ENCODE measurements at places on chromosomes 11 and 22. TPM values are rescaled to one million over a fixed set of nuclear protein-coding genes. Genes with fewer than 3 reads are reported as not detected.

Gene SMCO4
- 22.2 TPM for total RNA-seq

Gene STT3A
- total RNA-seq: 135 TPM

Gene CARD10
- total RNA-seq: 18.8 TPM

Gene IGLL1
- total RNA-seq: not detected

Gene NOX4
- 6.7 TPM for total RNA-seq

Gene LRRC32
- 222 TPM for total RNA-seq

DNA sequence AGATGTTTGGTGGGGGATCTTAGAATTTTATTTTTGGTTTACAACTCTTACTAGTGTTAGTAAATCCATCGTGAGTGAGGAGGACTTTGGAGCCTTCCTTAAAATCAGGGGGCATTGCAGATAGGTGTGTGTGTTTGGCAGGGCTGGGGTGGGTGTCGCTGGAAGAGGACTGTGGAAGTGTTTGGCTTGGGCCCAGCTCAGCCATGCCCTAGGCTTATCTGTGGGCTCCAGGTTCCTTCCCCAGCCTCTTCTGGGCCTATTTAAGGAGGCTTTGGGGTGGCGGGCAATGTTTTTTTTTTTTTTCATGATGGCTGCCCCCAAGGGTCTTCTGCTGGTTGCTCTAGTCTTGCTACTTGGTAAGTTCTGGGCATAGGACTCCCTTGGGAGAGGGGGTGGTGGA is 22.1 kb downstream of the MTFP1 start:
- no peak for DNase-seq

- DNase-seq: no peak
These were observed 5.5 kb downstream of the SEPTIN3 start for GRCh38 chr22:41974691-41975290.

GRCh38 chr11:35414311-35414710 is 5.0 kb downstream of the SLC1A2 start:
- no peak for DNase-seq

GRCh38 chr11:61685617-61685967 is 5.4 kb downstream of the DAGLA start:
- DNase-seq: no peak

DNA sequence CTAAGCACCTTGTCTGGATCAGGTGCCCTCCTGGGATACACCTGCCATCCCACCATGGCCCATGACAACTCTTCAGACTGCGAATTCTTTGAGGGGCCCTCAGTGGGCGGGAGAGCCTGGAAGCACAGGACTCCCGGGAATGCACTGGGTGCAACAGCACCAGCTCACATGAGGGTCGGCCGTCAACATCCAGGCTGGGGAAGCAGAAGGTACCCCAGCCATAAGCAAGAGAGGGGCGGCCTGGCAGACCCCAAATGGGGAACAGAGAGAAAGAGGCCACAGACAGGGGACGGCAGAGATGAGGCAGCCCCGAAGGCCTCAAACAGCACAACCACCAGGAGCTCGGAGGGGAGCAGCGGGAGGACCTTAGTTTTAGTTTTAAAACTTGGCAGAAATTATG is 94.4 kb downstream of the PHF21B start:
- no peak for DNase-seq

- no peak for DNase-seq
These were observed 256.9 kb upstream of the POU2AF2 start for GRCh38 chr11:110988671-110989070.

DNA sequence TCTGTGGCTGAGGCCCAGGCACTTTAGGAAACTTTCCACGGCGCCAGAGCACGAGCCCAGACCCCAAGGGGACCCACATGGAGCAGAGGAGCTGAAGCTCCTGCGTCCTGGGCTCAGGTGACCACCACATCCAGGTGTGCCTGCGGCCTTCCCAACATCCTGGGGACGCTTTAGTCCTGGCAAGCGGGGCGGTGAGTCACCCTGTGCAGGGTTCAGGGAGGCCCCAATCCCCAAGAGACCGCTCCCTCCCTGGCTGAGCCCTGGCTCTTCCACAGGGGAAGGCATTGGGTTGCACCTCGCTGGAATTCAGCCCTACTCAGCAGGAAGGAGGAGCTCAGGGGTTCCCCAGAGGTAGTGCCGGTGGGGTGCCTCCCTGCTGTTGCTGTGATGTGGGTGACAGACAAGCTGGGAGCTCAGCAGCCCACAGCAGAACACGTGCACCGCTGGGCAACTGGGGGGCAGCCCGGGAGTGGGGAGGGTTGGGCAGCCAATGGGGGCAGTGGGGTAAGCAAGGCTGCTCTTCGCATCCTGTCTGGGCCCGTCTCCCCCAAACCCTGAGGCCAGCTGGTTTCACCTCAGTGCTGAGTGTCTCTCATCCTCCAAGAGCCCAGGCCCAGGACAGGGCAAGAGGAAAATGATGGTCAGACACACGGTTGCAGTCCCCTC is 802.8 kb downstream of the BRD1 start:
- DNase-seq: no peak

DNA sequence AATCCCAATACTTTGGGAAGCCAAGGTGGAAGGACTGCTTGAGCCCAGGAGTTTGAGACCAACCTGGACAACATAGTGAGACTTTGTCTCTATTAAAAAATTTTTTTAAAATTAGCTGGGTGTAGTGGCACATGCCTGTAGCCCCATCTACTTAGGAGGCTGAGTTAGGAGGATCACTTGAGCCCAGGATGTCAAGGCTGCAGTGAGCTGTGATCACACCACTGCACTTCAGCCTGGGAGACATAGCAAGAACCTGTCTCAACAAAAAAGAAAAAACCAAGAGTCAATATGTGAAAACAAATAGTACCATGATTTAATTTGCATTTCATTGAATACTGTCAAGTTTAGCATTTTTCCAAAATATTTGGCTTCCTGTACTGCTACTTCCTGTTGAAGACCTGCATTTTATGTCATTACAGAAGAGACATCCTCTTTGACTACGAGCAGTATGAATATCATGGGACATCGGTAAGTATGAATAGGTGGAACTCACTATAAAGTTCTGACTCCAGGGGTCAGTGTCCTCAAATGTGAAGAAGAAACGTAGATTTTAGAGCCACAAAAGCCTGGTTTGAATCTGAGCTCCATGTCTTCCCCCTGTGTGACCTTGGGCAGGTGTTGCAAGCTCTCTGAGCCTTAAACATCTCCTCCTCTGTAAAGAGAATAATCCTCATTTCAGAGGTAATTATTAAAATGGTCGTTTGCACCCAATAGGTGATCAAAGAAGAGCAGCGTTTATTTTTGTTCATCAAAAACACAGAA is 16.0 kb downstream of the CDC45 start:
- no peak for DNase-seq

DNA sequence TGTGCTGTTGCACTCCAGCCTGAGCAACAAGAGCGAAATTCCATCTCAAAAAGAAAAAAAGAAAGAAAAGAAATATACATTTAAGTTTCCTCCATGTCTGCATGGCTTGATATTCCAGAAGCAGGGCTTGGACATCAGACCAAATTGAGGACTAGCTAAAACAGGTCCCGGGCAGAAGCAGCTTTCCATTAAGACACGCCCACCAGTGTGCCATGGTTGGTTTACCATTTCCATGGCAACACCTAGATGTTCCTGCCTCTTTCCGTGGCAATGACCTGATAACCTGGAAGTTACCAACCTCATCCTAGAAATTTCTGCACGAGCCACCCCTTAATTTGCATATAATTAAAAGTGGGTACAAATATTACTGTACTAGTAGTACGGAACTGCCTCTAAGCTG is 111.3 kb downstream of the NAT10 start:
- DNase-seq: no peak

DNA sequence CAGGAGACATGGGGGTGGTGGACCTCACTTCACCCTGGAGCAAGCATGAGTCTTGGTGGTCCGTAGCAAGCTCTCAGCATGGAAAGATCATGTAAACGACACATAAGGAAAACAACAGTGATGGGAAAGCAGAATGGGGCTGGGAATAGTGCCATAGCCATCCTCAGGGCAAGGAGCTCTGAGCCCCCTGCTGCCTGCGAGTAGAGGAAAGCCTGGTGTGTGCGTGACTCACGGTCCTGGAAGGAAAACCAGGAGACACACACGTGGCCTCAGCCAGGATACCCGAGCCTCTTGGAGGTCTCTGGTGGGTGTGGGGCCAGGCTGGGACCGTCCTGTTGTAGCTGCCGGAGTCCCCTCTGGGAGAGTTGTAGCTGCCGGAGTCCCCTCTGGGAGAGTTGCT is 12.4 kb downstream of the SHANK3 start:
- no peak for DNase-seq

DNA sequence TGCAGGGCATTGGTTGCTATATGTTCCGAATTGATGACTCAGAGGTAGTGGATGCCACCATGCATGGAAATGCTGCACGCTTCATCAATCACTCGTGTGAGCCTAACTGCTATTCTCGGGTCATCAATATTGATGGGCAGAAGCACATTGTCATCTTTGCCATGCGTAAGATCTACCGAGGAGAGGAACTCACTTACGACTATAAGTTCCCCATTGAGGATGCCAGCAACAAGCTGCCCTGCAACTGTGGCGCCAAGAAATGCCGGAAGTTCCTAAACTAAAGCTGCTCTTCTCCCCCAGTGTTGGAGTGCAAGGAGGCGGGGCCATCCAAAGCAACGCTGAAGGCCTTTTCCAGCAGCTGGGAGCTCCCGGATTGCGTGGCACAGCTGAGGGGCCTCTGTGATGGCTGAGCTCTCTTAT is 5.4 kb upstream of the TTC36 start:
- DNase-seq: no peak

DNA sequence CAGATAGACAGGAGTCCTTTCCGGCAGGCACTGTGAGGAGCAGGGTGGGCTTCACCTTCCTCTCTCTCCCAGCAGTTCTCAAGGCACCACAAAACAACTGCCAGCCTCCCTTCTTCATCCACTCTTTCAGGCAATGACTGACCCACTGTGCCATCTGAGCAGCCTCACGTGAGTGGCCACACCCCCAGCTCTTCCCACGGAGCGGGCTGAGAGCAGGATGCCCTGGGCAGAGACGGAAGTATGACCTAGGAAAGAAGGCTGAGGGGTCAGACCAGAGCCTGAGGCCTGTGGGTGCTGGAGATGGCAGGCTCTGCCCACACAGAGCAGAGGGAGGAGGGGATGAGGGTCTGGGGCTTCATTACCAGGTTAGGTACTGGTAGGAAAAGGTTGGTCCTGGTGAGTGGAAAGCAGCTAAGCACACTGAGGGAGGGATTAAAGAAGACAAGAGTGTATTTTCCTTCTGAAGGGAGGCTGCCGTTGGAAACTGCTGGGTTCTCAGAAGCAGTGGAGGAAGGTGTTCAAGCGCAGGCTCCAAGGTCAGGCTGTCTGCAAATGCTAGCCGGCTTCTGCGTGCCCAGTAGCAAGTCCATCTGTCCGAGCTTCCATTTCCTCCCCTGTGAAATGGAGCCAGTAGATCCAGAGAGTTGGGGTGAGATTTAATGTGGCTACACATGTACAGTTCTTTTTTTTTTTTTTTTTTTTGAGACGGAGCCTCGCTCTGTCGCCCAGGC is 4.6 kb downstream of the NLRP6 start:
- no peak for DNase-seq

GRCh38 chr11:33128739-33129138 is 32.5 kb downstream of the CSTF3 start:
- DNase-seq: no peak

DNA sequence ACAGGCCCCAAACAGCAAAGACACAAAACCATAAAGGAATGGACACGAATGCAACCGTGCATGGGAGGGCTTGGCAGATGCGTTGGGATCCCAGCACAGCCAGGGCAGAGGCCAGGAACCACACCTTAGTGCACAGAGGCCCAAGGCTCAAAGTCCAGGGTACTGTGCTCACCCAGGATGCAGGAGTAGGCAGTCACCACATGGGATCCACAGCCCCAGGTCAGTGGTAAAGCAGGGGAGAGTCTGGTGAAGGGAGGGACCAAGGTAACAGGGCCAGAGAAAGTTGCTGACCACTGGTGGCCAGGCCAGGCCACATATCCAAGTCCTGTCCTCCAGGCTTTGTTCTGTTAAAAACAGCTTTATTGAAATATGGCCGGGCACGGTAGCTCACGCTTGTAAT is 6.5 kb upstream of the CERK start:
- DNase-seq: no peak

- DNase-seq: no peak
These were observed 5.6 kb downstream of the DUSP8 start for GRCh38 chr11:1566381-1567051.

GRCh38 chr11:119258983-119259382 is 52.8 kb downstream of the CBL start:
- DNase-seq: no peak

DNA sequence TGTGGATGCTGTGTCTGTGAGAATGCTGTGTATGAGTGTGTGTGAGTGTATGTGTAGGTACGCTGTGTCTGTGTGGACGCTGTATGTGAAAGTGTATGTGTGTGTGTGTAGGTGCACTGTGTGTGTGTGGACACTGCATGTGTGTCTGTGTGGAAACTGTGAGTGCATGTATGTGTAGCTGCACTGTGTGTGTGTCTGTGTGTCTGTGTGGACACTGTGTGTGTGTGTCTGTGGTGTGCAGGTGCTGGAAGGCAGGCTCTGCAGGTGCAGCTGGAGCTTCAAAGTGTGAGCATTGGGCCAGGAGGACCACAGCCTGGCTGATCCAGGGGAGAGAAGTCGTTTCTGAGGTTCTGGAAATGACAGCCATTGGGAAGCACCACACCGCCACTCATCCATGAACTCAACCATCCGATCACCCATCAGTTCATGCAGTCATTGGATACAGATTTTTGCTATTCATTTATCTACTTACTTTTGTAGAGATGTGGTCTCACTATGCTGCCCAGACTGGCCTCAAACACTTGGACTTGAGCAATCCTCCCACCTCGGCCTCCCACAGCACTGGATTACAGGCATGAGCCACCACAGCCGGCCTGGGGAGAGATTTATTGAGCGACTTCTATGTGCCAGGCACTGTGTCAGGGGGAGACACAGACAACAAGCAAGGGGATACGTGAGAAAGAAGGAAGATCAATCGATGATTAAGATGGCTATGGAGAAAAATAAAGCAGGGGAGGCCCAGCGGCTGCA is 9.6 kb downstream of the TRPM5 start:
- no peak for DNase-seq

GRCh38 chr11:47552056-47552565 is 821 bp downstream of the CELF1 start:
- no peak for DNase-seq

GRCh38 chr11:34345540-34345876 is 12.3 kb downstream of the ABTB2 start:
- DNase-seq: no peak
